Activated T-cell treated with anti-CD3 and anti-CD28 coated beads, Interleukin-2, amount 50 U/mL, for 72 hours (primary cell): ENCODE measurements at places on chromosomes 4 and X.
A peak's percentile ranks its signal among the peaks of the same experiment; 100 is the strongest.

GRCh38 chrX:45196701-45197100 is 4.0 kb downstream of the DIPK2B start:
- no peak overlapping the region for H3K4me3 ChIP-seq
- no peak overlapping the region for H3K27ac ChIP-seq
- no peaks in the 10 kb centered on the region for H3K36me3 ChIP-seq
- no peak for DNase-seq
- peaks cover 9% of the 10 kb centered on the region for H3K4me1 ChIP-seq

DNA sequence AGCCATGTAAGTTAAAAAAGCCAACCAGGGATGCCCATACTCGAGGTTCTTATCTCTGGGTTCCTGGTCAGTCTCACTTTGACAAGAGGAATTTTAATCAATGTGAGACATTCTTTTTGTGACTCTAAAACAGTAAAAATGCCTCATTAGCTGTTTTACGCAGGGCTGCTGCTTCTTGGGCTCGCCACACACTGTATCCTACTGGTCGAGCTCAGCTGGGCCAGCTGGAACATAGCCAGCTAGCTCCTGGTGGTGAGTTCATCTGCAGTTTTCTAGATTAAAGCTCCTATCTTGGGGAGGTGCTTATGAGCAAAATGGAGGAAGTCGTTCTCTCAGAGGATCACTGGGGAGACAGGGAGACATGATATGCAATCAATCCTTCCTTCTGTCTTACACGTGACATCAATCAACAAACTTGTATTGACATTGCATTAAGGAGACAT is 55.9 kb upstream of the LEF1 start:
- DNase-seq: no peak
- no peak overlapping the region for H3K27ac ChIP-seq
- H3K4me3 ChIP-seq: no peak overlapping the region
- H3K4me1 ChIP-seq: peaks cover 11% of the 10 kb centered on the region
- H3K27me3 ChIP-seq: no peaks in the 10 kb centered on the region
- no peaks in the 10 kb centered on the region for H3K36me3 ChIP-seq

DNA sequence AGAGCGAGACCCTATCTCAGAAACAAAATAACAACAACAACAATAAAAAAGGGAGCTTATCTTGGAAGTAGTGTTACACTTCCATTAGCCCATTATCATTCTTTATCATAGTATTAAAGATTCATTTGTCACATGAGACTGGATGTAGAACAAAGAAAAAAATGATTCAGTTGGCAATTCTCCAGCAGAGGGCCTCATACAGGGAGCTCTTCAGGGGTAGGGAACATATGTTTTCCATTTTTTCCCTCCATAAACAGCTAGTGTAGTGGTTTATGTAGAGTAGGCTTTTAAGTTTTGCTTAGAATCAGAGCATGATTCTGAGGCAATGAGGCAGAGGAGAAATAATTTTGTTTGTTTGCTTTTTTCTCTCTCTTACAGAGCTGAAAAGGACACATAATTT is 5.8 kb downstream of the CPE start:
- H3K36me3 ChIP-seq: no peaks in the 10 kb centered on the region
- no peak overlapping the region for H3K4me3 ChIP-seq
- H3K27ac ChIP-seq: no peak overlapping the region
- H3K27me3 ChIP-seq: peaks cover 40% of the 10 kb centered on the region
- H3K4me1 ChIP-seq: no peaks in the 10 kb centered on the region

DNA sequence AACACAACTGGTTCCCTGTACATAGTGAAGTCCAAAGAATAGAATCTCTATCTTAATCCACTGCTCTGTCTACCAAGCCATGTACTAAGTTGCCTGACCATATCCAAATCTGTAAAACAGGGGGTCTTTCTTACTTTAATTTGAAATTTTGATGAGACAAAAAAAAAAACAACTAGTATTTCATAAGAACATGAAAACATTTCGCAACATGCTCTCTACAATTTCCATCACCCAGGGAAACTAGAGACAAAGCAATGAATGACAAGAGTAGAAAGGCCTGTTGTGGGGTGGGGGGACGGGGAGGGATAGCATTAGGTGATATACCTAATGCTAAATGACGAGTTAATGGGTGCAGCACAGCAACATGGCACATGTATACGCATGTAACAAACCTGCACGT is 279.9 kb downstream of the PPP3CA start:
- no peaks in the 10 kb centered on the region for H3K4me1 ChIP-seq
- H3K27me3 ChIP-seq: no peaks in the 10 kb centered on the region
- no peak overlapping the region for H3K4me3 ChIP-seq
- H3K27ac ChIP-seq: no peak overlapping the region
- H3K36me3 ChIP-seq: no peaks in the 10 kb centered on the region
- no peak for DNase-seq

GRCh38 chrX:45401923-45402322 is 201.2 kb upstream of the DIPK2B start:
- no peak overlapping the region for H3K27ac ChIP-seq
- peaks cover 13% of the 10 kb centered on the region for H3K27me3 ChIP-seq
- H3K36me3 ChIP-seq: no peaks in the 10 kb centered on the region
- no peaks in the 10 kb centered on the region for H3K4me1 ChIP-seq

DNA sequence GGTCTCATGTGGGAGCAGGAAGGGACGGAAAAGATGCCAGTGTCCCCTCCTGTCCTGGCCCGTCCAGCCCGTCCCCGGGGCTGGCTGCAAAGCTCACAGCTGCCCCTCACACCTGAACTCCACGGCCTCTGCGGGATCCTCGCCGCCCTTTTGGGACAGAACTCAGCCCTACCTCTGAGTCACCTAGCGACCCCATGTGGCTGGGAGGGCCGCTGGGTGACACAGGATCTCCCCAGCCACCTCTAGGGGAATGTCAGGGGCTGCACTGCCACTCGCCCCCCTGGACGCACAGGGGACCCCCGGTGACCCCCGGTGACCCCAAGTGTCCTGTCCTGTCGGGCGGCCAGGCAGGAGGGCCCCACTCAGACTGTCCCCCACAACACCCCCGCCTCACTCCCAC is 748 bp downstream of the FAM9B start:
- no peaks in the 10 kb centered on the region for H3K4me1 ChIP-seq
- H3K4me3 ChIP-seq: no peak overlapping the region
- H3K27me3 ChIP-seq: no peaks in the 10 kb centered on the region
- H3K36me3 ChIP-seq: no peaks in the 10 kb centered on the region

DNA sequence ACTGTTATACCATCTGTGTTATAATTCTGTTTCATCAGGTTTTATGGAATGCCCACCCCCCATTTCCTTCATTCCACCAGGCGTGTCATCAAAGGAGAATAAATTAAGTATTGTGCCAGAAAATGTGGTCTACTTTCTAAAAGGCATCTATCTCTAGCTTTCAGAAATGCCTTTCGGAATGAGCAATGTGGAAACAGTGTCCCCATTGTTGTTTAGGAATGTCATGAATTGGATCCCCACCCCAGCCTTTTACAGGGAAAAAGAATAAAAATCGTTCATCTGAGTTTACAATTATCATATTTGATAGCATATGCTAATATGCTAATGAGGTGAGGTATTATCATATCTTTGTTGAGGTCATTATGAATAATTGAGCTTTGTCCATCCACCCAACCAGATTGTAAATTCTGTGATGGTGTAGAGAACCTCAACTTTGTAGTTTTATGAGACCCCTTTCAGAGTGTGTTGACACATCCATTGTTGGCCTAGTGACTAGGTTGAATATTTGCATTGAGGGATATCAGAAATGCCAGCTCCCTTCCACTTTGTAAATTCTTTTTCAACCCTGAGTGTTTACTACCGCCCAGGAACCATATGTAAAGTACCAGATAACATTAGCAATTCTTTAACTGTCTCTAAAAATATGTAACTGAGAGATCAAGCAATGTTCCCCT is 56.2 kb upstream of the CCDC160 start:
- DNase-seq: no peak
- H3K27ac ChIP-seq: no peak overlapping the region
- H3K36me3 ChIP-seq: no peaks in the 10 kb centered on the region
- H3K27me3 ChIP-seq: peaks cover 44% of the 10 kb centered on the region
- H3K4me1 ChIP-seq: peaks cover 22% of the 10 kb centered on the region

GRCh38 chr4:20203508-20203907 is 48.2 kb upstream of the SLIT2 start:
- no peaks in the 10 kb centered on the region for H3K27me3 ChIP-seq
- DNase-seq: no peak
- H3K36me3 ChIP-seq: no peaks in the 10 kb centered on the region
- no peaks in the 10 kb centered on the region for H3K4me1 ChIP-seq
- no peak overlapping the region for H3K4me3 ChIP-seq

- H3K27ac ChIP-seq: no peak overlapping the region
- no peak for DNase-seq
- no peak overlapping the region for H3K4me3 ChIP-seq
- peaks cover 17% of the 10 kb centered on the region for H3K27me3 ChIP-seq
- peaks cover 61% of the 10 kb centered on the region for H3K4me1 ChIP-seq
Observed at GRCh38 chrX:19882066-19882775, 5.2 kb downstream of the SH3KBP1 start.

GRCh38 chr4:6733358-6734164 is 17.6 kb downstream of the BLOC1S4 start:
- peaks cover 1% of the 10 kb centered on the region for H3K4me1 ChIP-seq
- no peak for DNase-seq
- H3K27ac ChIP-seq: no peak overlapping the region
- no peaks in the 10 kb centered on the region for H3K36me3 ChIP-seq
- H3K27me3 ChIP-seq: no peaks in the 10 kb centered on the region

DNA sequence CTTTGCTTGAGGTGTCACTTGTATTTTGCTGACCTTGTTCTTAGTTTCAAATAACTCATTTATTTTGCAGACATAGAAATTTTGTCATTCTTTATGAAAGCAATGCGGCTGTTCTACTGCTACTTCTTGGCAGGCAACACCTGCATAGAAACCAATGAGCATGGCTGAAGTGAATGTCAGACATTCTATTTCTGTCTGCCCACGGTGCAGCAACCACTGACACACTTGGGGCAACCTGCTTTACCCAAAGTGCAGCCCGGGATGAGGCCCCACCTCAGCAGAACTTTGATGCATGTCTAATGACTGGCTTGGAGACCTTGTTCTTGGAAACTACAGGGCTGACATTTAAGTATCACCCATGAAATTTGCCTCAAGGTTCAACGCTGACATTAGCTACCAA is 93.6 kb downstream of the RBM47 start:
- no peak overlapping the region for H3K27ac ChIP-seq
- no peak overlapping the region for H3K4me3 ChIP-seq
- no peak for DNase-seq
- no peaks in the 10 kb centered on the region for H3K27me3 ChIP-seq
- no peaks in the 10 kb centered on the region for H3K36me3 ChIP-seq

DNA sequence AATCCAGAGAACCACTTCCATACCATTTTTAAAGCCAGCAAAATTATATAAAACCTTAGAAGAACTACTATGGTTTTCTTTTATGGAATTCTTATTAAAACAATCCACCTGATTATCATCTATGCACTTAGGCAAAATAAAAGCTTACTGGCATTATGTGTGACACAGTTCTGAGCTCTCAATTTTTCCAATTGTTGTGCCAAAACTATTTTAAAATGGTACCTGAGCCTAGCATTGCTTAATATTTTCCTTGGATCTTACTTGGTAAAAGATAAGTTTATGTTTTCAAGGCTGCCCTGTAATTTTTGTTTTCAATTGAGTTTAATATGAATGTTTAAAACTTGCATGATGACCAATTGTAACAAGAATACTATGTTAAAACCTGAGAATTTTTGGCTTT is 201.3 kb downstream of the MAD2L1 start:
- H3K4me1 ChIP-seq: no peaks in the 10 kb centered on the region
- H3K27ac ChIP-seq: no peak overlapping the region
- DNase-seq: no peak
- no peaks in the 10 kb centered on the region for H3K27me3 ChIP-seq

GRCh38 chr4:174860588-174860987 is 31.5 kb upstream of the GLRA3 start:
- no peak overlapping the region for H3K27ac ChIP-seq
- no peaks in the 10 kb centered on the region for H3K4me1 ChIP-seq
- no peak for DNase-seq
- peaks cover 1% of the 10 kb centered on the region for H3K36me3 ChIP-seq
- H3K4me3 ChIP-seq: no peak overlapping the region

GRCh38 chrX:18871161-18871890 is 112.6 kb downstream of the PHKA2 start:
- DNase-seq: no peak
- H3K27ac ChIP-seq: no peak overlapping the region
- H3K36me3 ChIP-seq: no peaks in the 10 kb centered on the region

DNA sequence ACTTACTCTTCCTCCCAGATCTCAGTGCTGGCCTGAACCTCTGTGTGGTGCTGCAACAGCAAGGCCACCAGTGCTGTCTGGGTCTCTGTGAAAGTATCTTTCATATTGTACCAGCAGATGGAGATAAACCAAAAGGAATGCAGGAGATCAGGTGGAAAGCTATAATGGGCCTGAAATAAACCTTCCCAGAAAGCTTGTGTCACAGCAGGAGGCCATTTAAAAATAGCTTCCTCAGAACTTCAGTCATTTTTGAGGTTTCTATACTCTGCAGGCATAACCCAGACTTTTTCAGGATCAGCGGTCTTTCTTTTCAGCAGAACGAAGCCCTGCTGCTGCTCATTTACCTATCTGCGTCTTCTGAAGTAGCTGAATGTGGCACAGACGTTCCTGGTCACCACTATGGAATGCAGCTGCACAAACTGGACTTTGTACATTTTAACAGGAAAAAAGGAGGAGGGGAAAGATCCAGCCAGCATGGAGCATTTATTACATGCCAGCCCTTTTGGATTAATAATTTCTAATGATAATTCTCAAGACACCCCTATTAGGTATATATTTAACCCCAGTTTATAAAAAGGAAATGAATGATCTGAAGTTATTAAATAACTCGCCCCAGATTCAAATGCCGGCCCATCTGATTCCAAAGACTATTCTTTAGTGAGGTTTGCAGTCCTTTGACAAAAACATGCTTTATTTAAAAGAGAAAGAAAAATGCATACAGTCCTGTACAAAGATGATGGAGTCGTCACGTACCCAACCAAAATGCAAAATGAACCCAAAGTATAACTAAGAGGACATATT is 119.7 kb downstream of the NFKB1 start:
- no peak overlapping the region for H3K4me3 ChIP-seq
- peaks cover 62% of the 10 kb centered on the region for H3K4me1 ChIP-seq
- H3K36me3 ChIP-seq: peaks cover 12% of the 10 kb centered on the region
- DNase-seq: no peak

GRCh38 chrX:30735839-30736238 is 82.6 kb downstream of the GK start:
- peaks cover 20% of the 10 kb centered on the region for H3K4me1 ChIP-seq
- H3K4me3 ChIP-seq: no peak overlapping the region
- H3K27ac ChIP-seq: peak overlapping the region; percentile 6
- peaks cover 3% of the 10 kb centered on the region for H3K36me3 ChIP-seq

- no peak for DNase-seq
- no peaks in the 10 kb centered on the region for H3K36me3 ChIP-seq
- H3K4me1 ChIP-seq: peaks cover 9% of the 10 kb centered on the region
- H3K4me3 ChIP-seq: no peak overlapping the region
- H3K27ac ChIP-seq: no peak overlapping the region
- peaks cover 13% of the 10 kb centered on the region for H3K27me3 ChIP-seq
Observed at GRCh38 chr4:123554801-123555232, 158.2 kb downstream of the SPRY1 start.

DNA sequence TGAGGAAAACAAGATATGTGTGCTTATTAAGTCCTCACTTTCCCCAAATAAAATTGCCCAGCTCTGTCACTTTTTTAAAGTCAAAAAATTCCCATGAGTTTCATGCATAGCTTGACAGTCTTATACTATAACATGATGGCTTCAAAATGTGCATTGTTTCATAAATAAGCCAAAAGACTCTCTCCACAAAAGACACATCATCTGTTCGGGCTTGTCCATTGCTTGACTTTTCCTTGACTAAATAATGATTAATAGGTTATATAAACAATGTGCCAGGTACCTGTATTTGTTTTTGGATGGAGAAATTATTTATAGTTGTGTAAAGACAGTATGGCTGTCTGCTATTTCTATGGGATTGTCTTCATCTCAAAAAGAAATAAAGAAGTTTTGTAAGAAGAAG is 329.2 kb upstream of the KLF3 start:
- DNase-seq: no peak
- peaks cover 15% of the 10 kb centered on the region for H3K36me3 ChIP-seq
- peak overlapping the region; percentile 40 for H3K27ac ChIP-seq
- peaks cover 9% of the 10 kb centered on the region for H3K27me3 ChIP-seq
- H3K4me1 ChIP-seq: peaks cover 42% of the 10 kb centered on the region
